Large intestine (tissue), 12 donors: ENCODE measurements at places on chromosomes 12 and 14. TPM values are rescaled to one million over a fixed set of nuclear protein-coding genes. Genes with fewer than 3 reads are reported as not detected.

Gene FAM222A
- polyA plus RNA-seq: 6.3 TPM

Gene EVL
- polyA plus RNA-seq: 119 TPM

Gene TPPP2
- polyA plus RNA-seq: 0.16 TPM

Gene ARHGDIB
- 53.2 TPM for polyA plus RNA-seq

Gene SIX4
- polyA plus RNA-seq: 0.40 TPM

DNA sequence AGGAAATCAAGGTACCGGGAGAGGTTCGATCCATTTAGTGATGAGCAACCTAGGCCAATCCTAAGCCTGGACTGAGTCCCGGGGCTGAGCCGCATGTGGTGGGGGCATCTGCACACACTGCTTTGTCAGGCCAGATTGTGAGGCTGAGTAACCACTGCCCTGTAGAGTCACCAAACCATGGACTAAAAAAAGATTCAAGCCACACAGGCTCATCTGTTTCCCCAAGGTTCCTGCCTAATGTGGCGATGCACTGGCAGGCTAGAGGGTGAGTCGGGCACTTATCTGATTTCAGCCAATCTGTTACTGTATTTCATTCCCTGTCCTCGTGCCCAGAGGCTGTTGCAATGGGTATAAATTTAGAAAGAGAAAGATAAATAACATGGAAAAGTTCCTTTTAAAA is 140.8 kb downstream of the TTC7B start:
- no peak for DNase-seq

DNA sequence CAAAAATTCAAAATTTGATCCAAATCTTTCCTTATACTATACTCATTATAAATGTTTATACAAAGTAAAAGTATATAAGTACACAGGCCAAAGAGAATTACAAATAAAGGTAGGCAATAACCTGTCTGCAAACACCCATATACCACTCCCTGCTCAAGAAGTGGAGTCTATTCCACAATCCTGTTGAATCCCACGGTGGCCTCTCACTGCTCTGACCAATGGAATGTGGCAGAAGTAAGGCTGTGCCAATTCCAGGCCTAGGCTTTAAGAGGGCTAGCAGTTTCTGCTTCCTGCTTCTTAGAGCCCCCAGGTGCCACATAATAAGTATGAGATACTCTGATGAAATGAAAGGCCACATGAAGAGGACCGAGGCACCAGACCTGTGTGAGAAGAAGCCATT is 79.8 kb upstream of the CFL2 start:
- DNase-seq: no peak

- DNase-seq: no peak
Measured at GRCh38 chr12:84594157-84594556, 318.4 kb downstream of the SLC6A15 start.

DNA sequence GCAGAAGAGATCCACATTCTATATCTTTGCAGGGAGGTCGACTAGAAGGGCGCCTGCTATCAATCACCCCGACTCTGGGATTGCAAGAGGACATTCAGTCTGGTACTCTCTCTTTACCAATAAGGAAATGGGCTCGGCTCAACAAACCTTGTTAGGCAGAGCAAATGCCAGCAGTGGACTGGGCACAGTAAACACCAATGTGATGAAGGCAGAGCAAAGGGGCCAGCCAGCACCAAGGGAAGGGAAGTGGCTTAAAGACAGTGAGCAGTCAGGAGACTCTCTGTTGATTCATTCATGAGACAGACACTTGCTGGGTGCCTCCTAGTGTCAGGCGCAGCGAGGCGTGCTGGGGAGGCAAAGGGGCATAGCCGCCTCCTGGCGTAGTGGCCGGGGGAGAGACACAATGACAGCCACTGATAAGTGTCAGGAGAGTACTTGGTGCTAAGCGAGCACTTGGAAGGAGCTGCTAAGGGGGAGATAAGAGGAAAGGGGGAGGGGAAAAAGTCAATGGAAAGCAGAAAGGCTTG is 34.1 kb downstream of the TMCC3 start:
- DNase-seq: peak; percentile 93

- DNase-seq: peak; percentile 37
Measured at GRCh38 chr12:92363295-92364146, 217.9 kb upstream of the BTG1 start.

GRCh38 chr12:67892259-67893021 is 96.8 kb upstream of the IFNG-AS1 start:
- DNase-seq: no peak

DNA sequence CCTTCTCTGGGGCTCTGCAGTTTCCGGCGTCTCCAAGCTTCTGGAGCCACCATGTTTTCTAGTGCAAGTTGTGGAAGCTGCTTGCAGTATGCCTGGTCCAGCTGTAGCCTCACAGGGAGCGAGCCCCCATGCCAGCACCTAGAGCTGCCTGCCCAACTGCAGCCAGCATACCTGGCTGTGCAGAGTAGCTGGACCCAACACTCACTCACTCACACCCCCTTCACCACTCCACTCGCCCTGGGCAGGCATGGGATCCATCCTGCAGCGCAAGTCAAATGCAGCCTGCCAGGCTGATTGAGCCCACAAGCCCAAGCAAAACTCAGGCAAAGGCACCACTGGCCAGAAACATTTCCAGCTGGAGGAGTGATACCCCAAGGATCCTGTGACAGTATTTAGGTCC is 797.3 kb downstream of the SLC16A7 start:
- DNase-seq: no peak

DNA sequence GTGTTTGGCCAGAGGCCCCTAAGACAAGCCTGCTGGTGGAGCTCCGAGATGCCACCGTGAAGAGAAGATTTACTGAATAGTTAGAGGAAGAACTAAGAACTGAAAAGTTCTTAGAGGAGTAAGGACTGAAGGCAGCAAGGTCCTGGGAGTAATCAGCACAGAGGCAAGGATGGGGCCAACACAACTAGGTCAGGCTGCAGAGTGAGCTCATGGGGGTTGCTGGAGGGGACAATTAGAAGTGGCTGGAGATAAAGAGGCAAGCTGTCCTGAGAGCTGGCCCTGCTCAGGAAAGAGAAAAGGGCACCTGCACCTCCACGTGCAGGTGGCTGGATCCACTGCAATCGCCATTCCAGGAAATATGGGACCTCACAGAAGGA is 52.7 kb downstream of the NFKBIA start:
- DNase-seq: peak; percentile 30

DNA sequence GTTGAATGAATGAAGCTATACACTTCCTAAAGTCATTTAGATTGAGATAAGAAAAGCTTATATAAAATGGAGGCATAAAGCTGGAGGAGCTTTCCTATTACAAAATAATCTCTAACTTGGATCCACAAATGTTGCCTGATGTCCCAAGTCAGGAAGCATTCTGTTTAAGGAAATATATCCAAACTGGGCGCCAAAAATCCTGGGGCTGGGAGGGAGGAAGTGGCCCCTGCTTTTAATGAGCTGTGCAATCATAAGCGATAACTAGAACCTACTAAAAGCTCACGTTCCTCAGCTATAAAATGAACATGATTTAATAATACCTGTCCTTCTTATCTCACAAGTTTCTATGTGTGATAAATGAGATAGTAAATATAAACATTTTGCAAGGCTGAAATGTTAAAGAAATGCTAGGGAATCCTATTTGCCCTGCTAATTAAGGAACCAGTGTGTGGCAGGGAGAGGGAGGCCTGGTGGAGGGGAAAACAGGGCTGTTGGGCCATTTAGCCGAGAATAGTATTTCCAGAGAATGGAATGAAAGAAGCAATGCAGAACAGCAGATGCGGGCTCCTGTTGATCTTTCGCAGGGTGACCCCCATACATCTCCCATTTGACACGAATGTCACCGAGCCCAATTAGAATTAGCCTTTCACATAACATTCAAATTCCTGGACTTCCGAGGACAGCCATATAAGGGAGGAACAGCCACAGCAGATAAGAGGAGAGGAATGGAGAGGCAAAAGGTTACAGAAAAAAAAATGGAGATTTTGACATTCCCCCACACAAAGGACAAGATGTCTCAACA is 25.9 kb downstream of the DUSP6 start:
- DNase-seq: no peak

DNA sequence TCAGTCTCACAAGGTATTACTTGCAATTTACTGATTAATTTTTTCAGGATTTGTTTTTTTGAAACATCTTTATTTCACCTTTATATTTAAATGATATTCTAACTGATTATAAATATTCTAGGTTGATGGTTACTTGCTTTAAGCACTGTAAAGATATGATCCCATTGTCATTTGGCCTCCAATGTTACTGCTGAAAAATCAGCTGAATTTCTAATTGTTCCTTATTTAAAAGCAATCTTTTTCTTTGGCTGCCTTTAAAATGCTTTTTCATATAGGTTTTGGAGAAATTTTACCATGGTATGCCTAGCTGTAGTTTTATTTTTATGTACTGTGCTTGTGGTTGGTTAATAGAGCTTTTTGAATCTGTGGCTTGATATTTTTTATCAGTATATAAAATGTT is 275.6 kb upstream of the PPFIA2 start:
- no peak for DNase-seq

- DNase-seq: no peak
Measured at GRCh38 chr12:15688202-15688736, 100.9 kb downstream of the EPS8 start.

DNA sequence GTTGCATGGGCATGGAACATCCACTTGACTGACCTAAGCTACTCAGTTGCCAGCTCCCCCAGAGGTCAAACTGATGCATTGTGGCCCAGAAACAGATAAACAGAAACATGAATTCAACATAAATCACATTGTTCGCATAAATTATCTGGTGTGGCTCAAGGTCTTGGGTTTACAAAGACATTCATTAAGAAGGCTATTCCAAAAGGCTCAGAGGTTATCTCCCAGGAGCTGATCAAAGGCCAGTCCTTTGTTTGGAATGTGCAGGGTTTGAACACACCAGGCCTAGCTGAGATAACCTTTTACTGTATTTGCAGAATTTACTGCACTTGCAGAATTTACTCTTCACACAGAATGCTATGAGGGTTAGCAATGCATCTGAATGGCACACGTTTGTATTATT is 96.4 kb upstream of the DCD start:
- DNase-seq: no peak

DNA sequence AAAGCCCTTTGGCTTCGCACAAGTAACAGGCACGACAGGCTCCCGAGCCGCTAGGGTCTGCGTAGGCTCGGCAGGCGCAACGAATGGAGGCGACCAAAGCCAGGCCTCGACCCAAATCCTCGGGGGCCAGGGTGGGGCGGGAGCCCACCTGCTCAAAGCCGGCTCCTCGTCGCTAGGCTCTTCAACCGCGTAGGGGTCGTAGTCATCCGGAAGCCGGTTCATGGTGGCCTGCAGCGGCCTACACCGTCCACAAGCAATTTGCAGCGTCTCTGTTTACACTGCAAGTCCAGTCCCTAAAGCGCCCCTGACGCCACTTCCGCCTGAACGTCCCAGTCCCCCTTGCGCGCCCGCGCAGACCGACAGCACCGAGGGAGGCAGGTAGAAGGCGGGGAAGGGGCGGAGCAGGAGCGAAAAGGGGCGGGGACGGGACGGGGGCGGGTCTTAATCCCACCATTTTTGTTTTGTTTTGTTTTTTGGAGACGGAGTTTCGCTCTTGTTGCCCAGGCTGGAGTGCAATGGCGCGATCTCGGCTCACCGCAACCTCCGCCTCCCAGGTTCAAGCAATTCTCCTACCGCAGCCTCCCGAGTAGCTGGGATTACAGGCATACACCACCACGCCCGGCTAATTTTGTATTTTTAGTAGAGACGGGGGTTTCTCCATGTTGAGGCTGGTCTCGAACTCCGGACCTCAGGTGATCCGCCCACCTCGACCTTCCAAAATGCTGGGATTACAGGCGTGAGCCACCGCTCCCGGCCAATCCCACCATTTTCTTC is at the start of gene EAPP:
Gene EAPP (minus strand): TSS at position 295 of the 774 bp plus-strand sequence. CDS start 73 bp downstream, at position 222.
- DNase-seq: peak; percentile 99

- DNase-seq: no peak
Measured at GRCh38 chr12:99235381-99235780, 412.2 kb upstream of the GARIN6 start.

GRCh38 chr12:97375310-97375709 is 87.3 kb upstream of the RMST start:
- no peak for DNase-seq

- no peak for DNase-seq
Measured at GRCh38 chr12:1022032-1022970, 31.3 kb downstream of the ERC1 start.

DNA sequence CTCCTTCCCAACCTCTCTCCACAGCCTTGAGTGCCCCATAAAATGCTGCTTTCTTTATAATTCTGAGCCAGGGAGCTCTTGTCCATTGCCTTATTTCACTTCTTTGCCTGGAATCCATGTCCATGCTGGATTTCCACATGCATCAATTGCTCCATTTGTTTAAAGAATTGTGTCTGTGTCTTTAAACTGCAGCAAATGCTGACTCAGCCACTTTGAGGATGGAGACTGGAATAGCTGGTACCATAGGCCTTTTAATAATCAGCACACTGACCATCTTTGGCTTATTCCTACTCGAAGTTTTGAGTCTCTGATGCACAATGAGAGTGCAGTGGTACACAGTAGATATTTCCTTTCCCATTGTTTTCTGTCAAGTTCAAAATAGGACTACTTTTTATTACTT is 318.8 kb downstream of the LRIG3 start:
- no peak for DNase-seq

- no peak for DNase-seq
Measured at GRCh38 chr12:106098691-106099200, 40.0 kb downstream of the NUAK1 start.

DNA sequence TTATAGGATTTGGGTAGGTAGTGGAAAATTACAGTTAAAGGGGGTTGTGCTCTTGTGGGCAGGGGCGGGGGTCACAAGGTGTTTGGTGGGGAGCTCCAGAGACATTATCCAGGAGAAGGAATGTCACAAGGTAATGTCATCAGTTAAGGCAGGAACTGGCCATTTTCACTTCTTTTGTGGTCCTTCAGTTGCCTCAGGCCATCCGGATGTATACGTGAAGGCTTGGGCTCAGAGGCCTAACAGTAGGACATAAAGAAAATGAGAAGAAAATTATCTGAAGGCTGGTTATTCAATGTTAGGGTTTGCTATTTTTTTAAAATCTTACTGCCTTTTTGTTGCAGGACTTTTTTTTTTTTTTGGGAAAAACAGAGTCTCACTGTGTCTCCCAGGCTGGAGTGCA is 2.5 kb upstream of the PSEN1 start:
- no peak for DNase-seq
